ENCODE measurements at places on chromosomes 1 and 21.

- H3K27me3 ChIP-seq = no peaks in the 10 kb centered on the region
- peaks cover 52% of the 10 kb centered on the region for H3K4me1 ChIP-seq
- peak overlapping the region; percentile 2 for H3K4me3 ChIP-seq
- H3K36me3 ChIP-seq = peaks cover 96% of the 10 kb centered on the region
- no peak for DNase-seq
- H3K27ac ChIP-seq = peak overlapping the region; percentile 19
Measured at GRCh38 chr1:200901796-200902444, 7.2 kb downstream of the INAVA start.

GRCh38 chr1:90386899-90387720 lies 330.0 kb downstream of the BARHL2 start:
- no peaks in the 10 kb centered on the region for H3K4me1 ChIP-seq
- H3K27me3 ChIP-seq = no peaks in the 10 kb centered on the region
- H3K4me3 ChIP-seq = no peak overlapping the region
- no peak for DNase-seq

- H3K4me1 ChIP-seq = peaks cover 31% of the 10 kb centered on the region
- no peak for DNase-seq
- H3K27ac ChIP-seq = peak overlapping the region; percentile 51
- peaks cover 14% of the 10 kb centered on the region for H3K36me3 ChIP-seq
Measured at GRCh38 chr1:201476670-201477344, 7.8 kb upstream of the PHLDA3 start.

- H3K27ac ChIP-seq = no peak overlapping the region
- no peaks in the 10 kb centered on the region for H3K27me3 ChIP-seq
- H3K36me3 ChIP-seq = no peaks in the 10 kb centered on the region
- no peak for DNase-seq
- no peaks in the 10 kb centered on the region for H3K4me1 ChIP-seq
Measured at GRCh38 chr1:60668585-60668984, 413.8 kb upstream of the NFIA start.

DNA sequence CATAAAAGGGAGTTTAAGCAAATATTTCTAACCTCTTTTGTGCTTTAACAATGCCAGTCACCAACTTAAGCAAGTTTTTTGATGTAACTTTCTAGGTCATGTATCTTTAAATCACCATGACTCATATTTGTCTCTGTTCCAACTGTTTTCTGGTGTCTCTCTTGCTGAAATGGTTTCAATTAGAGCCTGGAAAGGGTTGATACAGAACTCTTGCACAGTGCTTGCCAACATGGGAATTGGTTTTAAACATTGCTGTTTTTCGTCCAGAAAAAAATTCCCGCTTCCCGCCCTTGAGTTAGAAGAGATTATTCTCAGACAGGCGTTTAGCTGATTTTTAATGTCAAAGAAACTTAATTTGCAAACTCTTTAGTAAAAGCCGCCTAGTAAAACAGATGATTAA lies 46.4 kb upstream of the SLC22A15 start:
- H3K36me3 ChIP-seq = no peaks in the 10 kb centered on the region
- no peaks in the 10 kb centered on the region for H3K4me1 ChIP-seq
- no peak for DNase-seq

GRCh38 chr1:82844911-82845827 lies 1044.4 kb downstream of the ADGRL2 start:
- no peak overlapping the region for H3K27ac ChIP-seq
- H3K4me3 ChIP-seq = no peak overlapping the region
- no peaks in the 10 kb centered on the region for H3K36me3 ChIP-seq
- no peaks in the 10 kb centered on the region for H3K27me3 ChIP-seq
- no peaks in the 10 kb centered on the region for H3K4me1 ChIP-seq

DNA sequence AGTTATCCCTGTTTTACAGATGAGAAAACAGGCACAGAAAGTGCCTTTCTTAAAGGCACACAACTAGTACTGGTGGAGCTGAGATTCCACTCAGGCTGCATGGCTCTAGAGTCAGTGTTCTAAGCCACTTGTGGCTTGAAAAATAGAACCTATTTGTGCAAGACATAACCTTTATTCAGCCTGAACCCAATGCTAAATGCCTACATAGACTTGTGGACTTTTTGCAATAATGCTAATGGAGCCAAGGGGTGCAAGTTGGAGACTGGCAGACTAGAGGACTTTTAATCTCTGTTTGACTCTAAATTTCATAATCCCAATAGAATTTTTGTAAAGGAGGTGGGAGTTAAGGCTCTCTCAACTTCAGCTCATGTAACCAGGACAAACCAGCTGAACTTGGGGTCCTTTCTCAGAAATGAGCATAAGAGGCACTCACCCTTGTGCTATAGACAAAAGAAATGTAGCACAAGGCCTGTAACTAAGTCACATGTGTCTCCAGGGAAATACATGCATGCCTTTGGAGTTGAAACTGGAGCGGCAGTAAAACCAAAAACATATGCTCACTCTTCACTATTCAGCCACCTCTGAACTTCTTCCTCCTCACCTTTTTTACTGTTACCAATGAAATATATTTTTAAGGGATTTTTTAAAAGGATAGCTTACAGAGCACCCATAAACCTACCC lies 43.0 kb upstream of the AK4 start:
- H3K4me3 ChIP-seq = no peak overlapping the region
- H3K36me3 ChIP-seq = peaks cover 5% of the 10 kb centered on the region
- no peak overlapping the region for H3K27ac ChIP-seq
- H3K27me3 ChIP-seq = no peaks in the 10 kb centered on the region

GRCh38 chr1:24228311-24228710 lies 41.2 kb upstream of the IFNLR1 start:
- H3K4me3 ChIP-seq = no peak overlapping the region
- no peaks in the 10 kb centered on the region for H3K4me1 ChIP-seq
- no peak overlapping the region for H3K27ac ChIP-seq
- H3K36me3 ChIP-seq = no peaks in the 10 kb centered on the region
- DNase-seq = no peak
- H3K27me3 ChIP-seq = no peaks in the 10 kb centered on the region

- no peak overlapping the region for H3K27ac ChIP-seq
- no peak overlapping the region for H3K4me3 ChIP-seq
- DNase-seq = no peak
- H3K4me1 ChIP-seq = no peaks in the 10 kb centered on the region
Measured at GRCh38 chr21:38477226-38477625, 21.1 kb downstream of the ERG start.

DNA sequence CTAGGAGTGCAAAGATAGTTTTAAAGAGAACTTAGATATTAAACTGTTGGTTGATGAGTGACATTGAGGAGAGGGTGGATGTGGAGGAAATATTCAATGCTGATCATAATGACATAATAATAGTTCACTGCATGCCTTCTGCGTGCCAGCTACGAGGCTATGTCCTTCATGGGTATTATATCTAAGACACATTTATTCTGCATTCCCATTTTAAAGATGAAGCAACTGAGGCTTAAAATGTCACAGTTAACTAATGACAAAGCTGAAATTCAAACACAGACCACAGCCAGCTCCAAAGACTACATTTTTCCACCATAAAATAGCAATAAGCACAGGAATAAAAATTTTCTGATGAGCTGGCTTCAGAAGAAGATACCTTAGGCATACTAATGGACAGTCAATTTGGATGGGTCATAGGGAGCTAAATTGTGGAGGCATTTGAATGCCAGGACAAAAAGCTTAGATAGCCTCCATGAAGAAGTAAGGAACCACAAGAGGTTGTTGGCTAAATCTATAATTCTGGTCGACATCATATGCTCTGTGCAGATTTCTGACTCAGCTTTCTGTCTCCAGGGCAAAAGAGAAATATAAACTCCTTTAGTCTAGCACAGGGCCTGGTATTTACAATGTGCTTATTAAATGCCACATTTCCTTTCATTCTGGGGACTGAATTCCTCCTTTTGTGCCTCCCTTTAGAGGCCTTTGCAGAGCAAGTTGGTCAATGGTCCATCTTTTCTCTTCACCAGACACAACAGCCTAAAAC lies 71.2 kb upstream of the NRIP1 start:
- H3K4me1 ChIP-seq = peaks cover 40% of the 10 kb centered on the region
- no peaks in the 10 kb centered on the region for H3K36me3 ChIP-seq
- no peaks in the 10 kb centered on the region for H3K27me3 ChIP-seq
- no peak overlapping the region for H3K4me3 ChIP-seq
- H3K27ac ChIP-seq = no peak overlapping the region

DNA sequence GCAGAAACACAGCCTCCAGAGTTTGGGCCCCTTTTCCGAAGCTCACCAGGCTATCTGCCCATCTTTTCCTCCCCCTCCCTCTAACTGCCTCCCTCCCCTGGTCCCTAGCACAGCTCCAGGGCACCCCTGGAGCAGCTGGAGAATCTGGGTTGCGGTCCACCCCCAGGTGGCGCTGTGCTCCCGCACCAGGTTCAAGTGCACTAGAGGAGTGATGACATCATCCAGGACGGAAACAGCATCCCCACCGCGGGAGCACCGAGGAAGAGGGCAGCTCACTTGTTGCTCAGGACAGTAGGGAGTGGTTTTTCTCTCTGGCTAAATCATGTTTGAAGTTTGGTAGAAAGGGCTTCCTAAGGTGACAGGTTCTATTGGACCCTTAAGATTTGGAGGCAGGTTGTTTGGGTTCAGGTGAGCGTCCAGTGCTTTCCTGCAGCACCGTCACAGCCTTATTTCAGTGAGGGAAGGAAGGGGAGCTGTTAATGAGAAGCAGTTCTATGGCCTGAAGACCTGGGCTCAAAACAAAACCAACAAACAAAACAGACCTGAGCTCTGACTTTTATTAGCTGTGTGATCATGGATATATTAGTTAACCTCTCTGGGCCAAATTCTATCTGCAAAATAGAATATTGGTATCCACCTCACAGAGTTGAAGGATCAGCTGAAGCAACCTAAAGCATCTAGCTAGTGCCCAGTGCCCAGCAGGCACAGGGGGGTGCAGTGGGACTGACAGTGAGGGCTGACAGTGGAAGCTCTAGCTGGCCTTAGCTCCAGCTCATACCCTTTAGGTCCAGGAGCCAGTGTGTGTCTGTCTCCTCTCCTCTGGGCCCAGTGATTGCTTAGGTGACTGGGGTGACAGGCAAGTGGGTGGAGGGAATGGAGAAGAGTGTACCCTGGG lies 7.5 kb downstream of the SHISA4 start:
- DNase-seq = peak; percentile 97
- no peak overlapping the region for H3K27ac ChIP-seq
- H3K4me3 ChIP-seq = no peak overlapping the region
- H3K4me1 ChIP-seq = peaks cover 10% of the 10 kb centered on the region

DNA sequence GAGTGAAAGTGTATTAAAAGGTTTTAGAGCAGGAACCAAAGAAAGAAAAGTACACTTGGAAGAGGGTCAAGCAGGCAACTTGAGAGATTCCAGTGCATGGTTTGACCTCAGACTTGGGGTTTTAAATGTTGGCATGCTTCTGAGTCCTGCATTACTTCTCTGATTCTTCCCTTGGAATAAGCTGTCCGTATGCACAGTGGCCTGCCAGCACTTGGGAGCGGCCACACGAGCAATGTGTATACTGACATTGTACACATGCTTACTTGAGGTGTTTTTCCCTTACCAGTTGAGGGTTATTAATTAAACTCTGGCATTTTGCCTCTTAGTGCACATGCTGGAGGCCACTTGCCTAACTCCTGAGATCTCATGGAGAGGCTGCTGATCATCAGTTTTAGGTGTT lies 786.6 kb upstream of the RGS18 start:
- no peaks in the 10 kb centered on the region for H3K27me3 ChIP-seq
- DNase-seq = peak; percentile 6
- H3K36me3 ChIP-seq = no peaks in the 10 kb centered on the region
- no peak overlapping the region for H3K27ac ChIP-seq
- H3K4me1 ChIP-seq = peaks cover 23% of the 10 kb centered on the region

DNA sequence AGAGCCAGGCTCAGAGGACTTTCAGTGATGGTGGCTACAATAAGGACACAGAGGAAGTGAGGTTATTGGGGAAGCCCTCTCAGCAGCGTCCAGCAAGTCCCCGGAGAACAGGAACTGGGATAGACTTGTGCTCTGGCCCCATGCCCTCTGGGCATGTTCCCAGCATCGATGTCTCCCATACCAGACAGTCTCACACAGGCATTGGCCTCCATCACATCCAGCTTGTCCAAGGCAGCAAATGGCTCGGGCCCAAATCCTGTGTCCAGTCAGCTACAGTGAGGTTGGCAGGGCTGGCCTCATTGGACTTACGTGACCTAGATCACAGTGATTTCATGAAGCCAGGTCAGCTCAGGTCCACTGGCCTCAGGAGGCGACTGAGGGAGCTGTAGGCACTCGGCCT lies 19.6 kb upstream of the TMEM54 start:
- DNase-seq = no peak
- H3K36me3 ChIP-seq = no peaks in the 10 kb centered on the region
- peaks cover 30% of the 10 kb centered on the region for H3K27me3 ChIP-seq
- no peak overlapping the region for H3K4me3 ChIP-seq
- no peak overlapping the region for H3K27ac ChIP-seq

GRCh38 chr1:175195798-175196197 lies 3.2 kb upstream of the KIAA0040 start:
- peak overlapping the region; percentile 19 for H3K27ac ChIP-seq
- no peak overlapping the region for H3K4me3 ChIP-seq
- no peak for DNase-seq
- H3K36me3 ChIP-seq = peaks cover 22% of the 10 kb centered on the region
- H3K4me1 ChIP-seq = peaks cover 55% of the 10 kb centered on the region

- peaks cover 9% of the 10 kb centered on the region for H3K4me1 ChIP-seq
- no peak overlapping the region for H3K4me3 ChIP-seq
- no peaks in the 10 kb centered on the region for H3K27me3 ChIP-seq
Measured at GRCh38 chr1:221781102-221781755, 39.3 kb upstream of the DUSP10 start.

- DNase-seq = no peak
- no peaks in the 10 kb centered on the region for H3K4me1 ChIP-seq
- H3K36me3 ChIP-seq = no peaks in the 10 kb centered on the region
- H3K27me3 ChIP-seq = peaks cover 48% of the 10 kb centered on the region
- H3K27ac ChIP-seq = no peak overlapping the region
- H3K4me3 ChIP-seq = no peak overlapping the region
Measured at GRCh38 chr1:29798699-29799566, 562.6 kb downstream of the PTPRU start.

- peaks cover 18% of the 10 kb centered on the region for H3K27me3 ChIP-seq
- no peak overlapping the region for H3K4me3 ChIP-seq
- DNase-seq = peak; percentile 74
- no peak overlapping the region for H3K27ac ChIP-seq
- H3K36me3 ChIP-seq = no peaks in the 10 kb centered on the region
Measured at GRCh38 chr21:45140346-45140940, 66.1 kb downstream of the ADARB1 start.

DNA sequence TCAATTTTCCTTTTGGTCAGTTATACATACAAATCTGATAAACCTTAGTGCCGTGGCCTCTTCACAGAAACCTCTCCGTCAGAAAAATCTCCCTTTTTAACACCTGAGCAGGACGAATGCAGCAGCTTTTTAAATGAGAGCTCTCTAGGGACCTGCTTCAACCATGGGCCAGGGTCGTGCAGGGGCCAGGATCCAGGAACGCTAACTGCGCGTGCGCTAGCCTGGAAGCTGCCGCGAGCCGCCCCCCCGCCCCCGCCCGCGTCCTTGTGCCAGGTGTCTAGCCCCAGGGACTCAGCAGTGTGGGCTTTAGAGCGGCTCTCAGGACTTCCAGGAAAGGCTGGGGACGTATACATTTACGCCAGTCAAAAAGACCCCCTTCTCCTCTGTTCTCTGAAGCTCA lies 136.8 kb upstream of the FMN2 start:
- no peak overlapping the region for H3K27ac ChIP-seq
- H3K27me3 ChIP-seq = peaks cover 16% of the 10 kb centered on the region
- H3K36me3 ChIP-seq = no peaks in the 10 kb centered on the region
- DNase-seq = no peak
- H3K4me1 ChIP-seq = no peaks in the 10 kb centered on the region
